ENCODE measurements at places on chromosomes 3 and 15. TPM values are rescaled to one million over a fixed set of nuclear protein-coding genes. Genes with fewer than 3 reads are reported as not detected.

Gene AHSG
- total RNA-seq: not detected

Gene MST1R
- 1.0 TPM for total RNA-seq

Gene CCDC39
- total RNA-seq: not detected

DNA sequence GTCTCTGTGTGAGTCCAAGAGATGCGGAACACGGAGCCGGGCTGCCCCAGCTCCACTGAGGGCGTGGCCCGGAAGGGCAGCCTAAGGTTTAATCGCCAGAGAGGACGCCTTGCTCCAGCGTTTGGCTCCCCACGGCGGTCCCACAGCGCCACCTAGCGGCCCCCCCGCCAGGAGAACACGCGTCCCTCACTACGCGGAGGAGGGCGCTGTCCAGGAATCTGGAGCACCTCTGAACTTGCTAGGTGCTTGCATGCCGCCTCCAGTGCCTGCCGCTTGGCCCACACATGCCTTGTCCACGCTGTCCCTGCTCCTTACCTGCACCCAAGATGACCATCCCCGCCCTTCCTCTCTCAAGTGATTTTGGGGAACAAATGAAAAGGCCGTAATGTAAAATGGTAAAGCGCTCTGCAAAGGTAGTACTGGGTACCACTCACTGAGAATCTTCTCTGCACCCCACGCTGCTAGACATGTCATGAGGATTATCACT lies 14.4 kb upstream of the MRPS22 start:
- peak; percentile 84 for DNase-seq
- H3K27me3 ChIP-seq: peaks cover 22% of the 10 kb centered on the region
- H3K36me3 ChIP-seq: no peaks in the 10 kb centered on the region
- H3K4me3 ChIP-seq: peak overlapping the region; percentile 77
